Stimulated activated CD8-positive, alpha-beta memory T cell treated with anti-CD3 and anti-CD28 coated beads, Interleukin-2, amount 100 ng/mL, for 1 hour (primary cell): ENCODE measurements at places on chromosomes 5 and 9.

GRCh38 chr5:33311893-33312292 lies 128.9 kb upstream of the TARS1 start:
- no peak for DNase-seq

GRCh38 chr5:91264311-91265051 lies 118.6 kb downstream of the ARRDC3 start:
- no peak for DNase-seq

GRCh38 chr5:174311531-174312269 lies 266.2 kb downstream of the NSG2 start:
- DNase-seq = peak; percentile 33

GRCh38 chr5:77301447-77301883 lies 91.0 kb downstream of the PDE8B start:
- DNase-seq = no peak

DNA sequence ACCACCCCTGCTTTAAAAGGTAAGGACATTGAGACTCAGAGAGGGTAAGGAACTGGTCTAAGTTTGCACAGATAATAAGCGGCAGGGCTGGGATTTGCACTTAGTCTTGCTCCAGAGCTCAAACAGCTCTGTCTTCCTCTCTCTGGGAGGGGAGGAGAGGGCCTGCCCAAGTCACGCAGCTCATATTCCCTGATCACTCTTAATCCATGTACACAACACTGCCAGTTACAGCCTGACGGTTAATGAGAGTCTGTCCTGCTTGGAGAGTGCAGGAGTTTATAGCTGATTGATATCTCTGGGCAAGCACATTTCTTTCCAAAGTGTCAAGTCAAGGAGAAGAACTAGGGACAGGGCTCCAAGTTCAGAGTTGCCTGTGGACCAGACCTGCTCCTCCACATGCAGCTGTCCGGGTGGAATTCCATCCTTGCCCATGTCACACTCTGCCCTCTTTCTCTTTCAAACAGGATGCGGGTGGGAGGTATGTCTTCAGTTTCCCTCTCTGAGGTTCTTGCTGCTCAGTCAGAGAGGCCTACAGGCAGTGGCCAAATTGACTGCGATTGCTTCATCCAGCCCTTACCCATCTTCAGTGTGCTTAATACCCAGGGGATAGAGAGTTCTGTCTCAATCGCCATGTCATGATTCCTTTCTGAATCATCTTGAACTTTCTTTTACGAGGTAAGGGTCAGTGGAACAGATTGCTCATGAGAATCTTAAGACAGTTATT lies 54.5 kb downstream of the GALNT12 start:
- DNase-seq = no peak

DNA sequence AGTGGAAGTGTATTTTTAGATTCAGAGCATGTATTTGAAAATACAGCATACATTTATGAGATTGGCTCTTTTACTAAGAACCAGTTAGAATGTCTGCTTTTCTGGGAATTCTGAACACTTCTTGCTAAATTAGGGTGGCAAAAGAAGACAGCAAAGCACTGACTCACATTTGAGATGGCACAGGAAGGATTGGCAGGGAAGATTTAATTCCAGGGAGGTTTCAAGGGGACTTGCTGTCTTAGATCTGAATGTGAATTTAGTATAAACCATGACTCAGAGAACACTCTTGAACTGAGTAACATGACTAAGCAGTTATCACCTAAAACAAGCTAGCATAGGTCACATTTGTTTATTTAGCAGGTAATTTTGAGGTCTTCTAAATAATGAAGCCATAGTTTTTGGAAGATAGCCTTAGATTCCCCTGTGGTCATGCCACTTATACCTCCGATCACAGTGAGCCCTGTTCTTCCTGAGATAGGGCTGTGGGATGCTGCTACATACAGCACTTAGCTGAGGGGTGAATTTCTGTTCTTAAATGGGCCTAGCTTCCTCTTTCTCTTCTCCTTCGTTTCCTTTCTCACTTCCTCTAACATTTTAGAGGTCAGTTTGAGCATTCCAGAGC lies 173.8 kb downstream of the PCSK1 start:
- no peak for DNase-seq

GRCh38 chr5:170070556-170071412 lies 34.9 kb upstream of the FOXI1 start:
- no peak for DNase-seq

DNA sequence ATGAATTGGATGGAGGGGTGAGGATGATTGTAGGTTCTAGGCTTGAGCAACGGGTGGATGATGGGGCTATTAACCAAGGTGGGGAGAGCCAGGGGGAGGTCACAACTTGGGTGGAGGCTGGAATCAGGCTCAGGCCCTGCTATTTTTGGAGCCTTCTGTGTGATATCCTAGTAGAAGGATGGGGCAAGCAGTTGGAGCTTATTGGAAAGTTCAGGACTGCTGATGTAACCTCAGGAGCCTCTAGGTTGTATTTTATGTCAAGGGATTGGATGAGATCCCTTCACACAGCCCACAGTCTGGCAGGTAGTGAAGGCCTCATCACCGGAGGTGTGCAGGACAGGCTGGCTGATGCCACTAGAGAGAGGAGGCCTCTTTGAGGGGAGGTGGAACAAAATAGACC lies 11.2 kb upstream of the RPS14 start:
- no peak for DNase-seq

DNA sequence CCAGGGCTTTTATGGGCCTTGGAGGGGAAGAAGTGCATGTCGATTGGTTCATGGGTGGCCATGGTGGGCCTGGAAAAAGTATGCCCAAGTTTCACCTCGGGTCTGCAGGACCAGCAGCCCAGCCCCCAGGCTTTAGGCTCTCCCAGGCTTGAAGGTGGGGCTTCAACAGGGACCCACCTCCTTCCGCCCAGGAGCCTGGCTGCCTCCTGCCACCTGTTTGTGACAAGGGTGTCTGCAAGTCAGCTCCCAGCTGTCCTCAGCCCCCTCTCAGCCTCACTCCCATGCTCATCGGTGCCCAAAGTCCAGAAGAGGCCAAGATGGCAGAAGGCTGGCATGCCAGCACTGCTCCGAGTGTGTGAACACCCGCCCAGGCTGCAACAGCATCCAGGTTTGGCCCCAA lies 1063.2 kb upstream of the ACO1 start:
- no peak for DNase-seq

- no peak for DNase-seq
Observed at GRCh38 chr9:32957358-32957757, 44.1 kb downstream of the APTX start.

DNA sequence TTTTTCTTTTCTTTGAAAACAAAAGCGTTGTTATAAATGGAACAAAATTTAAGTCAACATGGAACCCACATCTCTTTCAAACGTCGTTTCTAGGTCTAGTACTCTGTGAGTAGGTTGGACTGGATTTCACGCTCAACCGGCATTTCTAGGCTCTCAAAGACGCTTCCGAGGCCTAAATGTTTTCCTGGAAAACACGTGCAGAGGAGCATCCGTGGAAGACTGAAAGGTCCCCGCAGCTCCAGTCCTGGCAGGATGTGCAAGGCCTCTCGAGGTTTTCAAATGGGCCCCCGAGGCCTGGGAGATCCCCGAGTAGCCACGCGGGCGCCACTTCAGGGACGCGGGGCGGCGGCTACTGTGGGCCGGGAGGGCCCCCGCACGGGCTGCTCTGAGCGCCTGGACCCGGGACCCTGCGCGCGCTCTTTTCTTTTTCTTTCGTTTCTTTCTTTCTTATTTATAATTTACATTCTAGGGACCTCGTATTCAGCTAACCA lies 4.2 kb upstream of the IRX2 start:
- DNase-seq = no peak
